ENCODE measurements at places on chromosomes 5 and 9.

- no peak for DNase-seq
These were observed 84.7 kb downstream of the DOCK2 start for GRCh38 chr5:169721771-169722170.

DNA sequence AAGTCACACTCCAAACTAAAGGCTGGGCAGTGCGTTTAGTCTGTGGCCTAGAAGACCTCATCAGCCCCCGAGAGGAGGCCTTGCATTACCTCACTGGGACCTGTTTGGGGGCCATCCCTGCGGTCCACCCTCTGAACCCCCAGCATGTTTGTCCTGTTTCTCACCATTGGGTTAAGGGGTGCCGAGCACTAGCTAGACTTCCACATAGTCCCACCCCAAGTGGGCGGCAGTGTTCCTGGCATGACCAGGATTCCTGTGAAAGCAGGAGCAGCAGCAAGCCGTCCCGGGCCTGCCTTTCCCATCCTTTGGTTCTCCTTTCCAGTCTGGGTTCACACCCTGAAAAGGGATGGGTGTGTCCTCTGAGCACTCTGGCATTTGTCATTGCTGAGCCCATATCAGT is 26.6 kb upstream of the SAP30L start:
- no peak for DNase-seq

- DNase-seq: no peak
These were observed 14.9 kb downstream of the GLDC start for GRCh38 chr9:6630502-6631206.

GRCh38 chr5:73625372-73625943 is 538 bp upstream of the ARHGEF28 start:
- DNase-seq: peak; percentile 16

- no peak for DNase-seq
These were observed 89.5 kb downstream of the EPB41L4A start for GRCh38 chr5:112329419-112330090.
